AG09309 (cell line): ENCODE measurements at places on chromosomes 2 and 18.

- peak; percentile 10 for DNase-seq
Observed at GRCh38 chr2:209977386-209978239, 24.8 kb upstream of the RPE start.

GRCh38 chr2:10903861-10904210 lies 7.9 kb upstream of the KCNF1 start:
- no peak for DNase-seq

DNA sequence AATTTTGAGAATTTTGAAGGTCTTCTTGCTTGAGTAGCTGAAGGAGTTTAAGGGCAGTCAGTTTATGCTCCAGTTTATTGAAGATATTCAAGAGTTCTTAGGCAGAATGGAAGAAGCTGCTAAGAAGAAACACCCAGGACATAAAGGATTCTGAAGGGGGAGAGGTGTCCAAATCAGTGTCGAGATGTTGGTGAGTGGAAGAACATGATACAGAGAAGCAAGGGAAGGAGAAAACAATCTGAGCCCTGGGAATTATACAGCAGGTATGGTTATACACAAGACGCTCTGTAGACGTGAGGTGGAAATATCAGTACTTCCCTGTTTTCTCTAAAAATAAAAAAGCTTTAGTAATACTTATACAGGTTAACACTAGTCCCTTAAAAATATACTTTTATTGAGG lies 60.1 kb downstream of the CLIP4 start:
- DNase-seq: no peak

- DNase-seq: no peak
Observed at GRCh38 chr2:212181646-212182045, 357.0 kb downstream of the ERBB4 start.

DNA sequence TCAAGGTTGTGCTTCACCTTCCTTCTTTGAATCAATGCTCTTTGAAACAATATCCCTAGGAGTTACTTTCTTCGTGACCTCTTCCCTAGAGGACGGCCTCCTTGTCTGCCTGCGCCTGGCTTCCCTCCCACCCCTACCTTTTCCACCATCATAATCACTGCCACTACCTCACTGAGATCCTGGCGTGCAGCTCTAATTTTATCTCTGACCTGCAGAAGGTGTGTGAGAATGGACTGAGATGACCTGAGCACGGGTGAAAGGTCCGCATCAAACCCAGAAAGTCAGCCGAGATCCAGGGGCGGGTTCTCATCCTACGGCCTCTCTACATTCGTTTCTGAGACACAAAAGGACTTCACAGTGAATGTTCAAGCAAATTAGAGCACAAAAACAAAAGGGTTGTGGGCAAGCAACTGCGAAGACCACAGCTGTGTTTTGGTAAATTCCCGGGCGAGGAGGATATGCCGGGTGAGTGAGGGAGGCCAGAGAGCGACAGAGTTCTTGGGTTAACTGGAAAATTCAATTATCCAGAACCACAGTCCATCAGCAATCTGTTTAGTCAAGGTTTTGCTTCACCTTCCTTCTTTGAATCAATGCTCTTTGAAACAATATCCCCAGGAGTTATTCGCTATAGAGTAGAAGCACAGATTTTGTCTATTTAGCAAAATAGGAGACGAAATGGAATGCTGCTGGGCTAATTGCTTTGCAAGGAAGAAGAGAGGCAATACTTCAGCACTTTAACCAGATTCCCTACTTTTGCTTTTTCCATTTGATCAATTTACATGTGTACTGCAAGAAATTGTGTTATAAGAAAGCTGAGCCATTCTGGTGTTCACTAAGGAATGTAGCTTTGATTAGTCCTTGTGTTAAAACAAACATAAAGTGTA lies 212.6 kb downstream of the ACKR3 start:
- no peak for DNase-seq

- DNase-seq: no peak
Observed at GRCh38 chr2:104900608-104901007, 46.7 kb downstream of the POU3F3 start.

DNA sequence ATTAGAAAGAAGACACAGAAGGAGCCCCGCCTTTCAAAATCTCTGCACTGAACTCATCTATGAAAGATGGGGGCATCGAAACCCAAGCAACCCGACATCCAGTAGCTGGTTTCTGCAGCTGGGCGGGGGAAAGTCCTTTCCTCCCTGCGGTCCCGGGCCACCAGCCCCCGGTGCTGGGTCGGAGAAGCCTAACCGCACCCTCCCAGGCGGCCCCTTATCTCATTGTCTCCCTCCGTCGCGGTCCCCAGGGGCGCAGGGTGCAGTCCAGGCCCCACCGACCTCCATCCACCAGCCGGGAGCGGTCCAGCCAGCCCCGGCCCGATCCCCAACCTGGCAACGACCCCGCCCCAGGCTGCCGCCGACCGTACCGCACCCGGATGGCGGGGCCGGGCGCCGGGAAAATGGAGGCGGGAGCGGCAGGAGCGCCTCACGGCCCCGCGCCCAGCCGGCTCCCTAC lies 452 bp downstream of the RAPH1 start:
- DNase-seq: no peak

- DNase-seq: no peak
Observed at GRCh38 chr18:42649331-42650035, 466.0 kb downstream of the RIT2 start.

GRCh38 chr2:12604341-12604740 lies 112.4 kb upstream of the TRIB2 start:
- no peak for DNase-seq

GRCh38 chr2:63983986-63984605 lies 35.1 kb downstream of the VPS54 start:
- no peak for DNase-seq

DNA sequence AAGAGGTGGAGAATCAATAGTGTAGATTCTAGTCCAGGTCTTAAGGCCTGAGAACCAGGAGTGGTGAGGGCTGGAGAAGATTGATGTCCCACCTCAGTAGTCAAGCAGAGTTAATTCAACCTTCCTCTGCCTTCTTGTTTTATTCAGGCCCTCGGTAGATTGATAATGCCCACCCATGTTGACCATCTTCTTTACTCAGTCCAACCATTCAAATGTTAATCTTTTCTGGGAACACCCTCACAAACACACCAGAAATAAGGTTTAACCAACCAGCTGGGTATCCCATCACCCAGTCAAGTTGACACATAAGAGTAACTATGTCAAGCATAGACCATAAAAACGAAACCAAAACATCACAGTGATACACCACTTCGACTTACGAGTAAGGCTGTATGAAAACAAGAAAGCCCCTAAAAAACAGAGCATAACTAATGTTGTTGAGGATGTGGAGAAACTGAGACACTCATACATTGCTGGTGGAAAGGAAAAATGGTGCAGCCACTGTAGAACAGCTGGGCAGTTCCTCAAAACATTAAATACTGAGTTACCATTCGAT lies 57.5 kb downstream of the SLC35F5 start:
- no peak for DNase-seq

GRCh38 chr18:23201741-23202140 lies 66.5 kb downstream of the CABLES1 start:
- DNase-seq: no peak

DNA sequence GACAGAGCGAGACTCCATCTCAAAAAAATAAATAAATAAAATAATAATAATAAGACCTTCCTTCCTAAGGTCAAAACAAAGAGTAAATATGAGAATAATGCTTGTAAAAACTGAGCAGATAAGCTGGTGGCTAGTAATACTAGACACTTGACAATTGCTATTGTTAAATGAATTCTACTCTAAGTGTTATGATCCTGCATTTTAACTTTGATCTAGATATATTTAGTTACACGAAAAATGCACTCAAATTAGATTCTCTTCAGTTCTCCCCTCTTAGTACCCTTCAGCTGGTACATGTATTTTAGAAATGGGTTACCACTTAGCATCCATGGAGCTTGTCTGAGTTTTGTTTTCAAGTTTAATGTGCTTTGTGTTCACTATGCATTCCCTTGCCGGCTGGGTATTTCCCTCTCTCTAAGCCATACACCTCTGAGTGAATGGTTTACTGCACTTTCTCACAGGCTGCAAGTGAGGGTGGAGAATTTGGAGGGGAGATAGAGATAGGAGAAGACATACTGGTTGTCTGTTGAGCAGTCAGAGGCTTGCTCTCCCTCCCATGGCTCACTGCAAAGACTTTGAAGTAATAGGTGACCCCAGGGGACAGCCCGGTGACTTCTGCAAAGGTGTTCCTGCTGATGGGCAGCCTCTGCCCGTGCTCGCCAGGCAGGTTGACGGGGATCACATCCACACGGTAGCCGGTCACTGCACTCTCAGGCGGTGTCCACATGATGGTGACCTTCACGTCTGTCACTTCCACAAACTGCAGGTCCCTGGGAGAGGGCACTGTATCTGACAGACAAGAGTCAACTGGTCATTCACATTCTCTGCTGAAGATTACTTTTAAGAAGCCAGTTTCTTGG lies 29.9 kb downstream of the FN1 start:
- DNase-seq: no peak

DNA sequence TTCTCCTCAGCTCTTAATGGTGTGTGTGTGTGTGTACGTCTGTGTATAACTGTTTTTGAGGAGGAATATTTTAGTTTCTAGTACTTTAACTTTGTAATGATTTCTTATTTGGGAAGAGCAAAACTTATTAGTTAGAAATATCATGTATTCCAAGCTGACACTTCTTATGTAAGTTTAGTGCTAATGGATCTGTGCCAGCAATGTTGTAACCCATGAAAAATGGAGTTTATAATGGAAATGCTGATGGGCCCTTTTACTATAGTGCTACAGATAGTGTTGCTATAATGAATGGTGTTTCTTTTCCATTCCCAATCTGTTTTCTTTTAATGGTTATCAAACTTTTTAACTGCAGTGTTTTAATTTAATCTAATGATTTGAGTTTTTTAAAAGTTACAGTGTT lies 49.8 kb upstream of the OTX1 start:
- DNase-seq: peak; percentile 13

GRCh38 chr2:117436697-117437096 lies 377.8 kb upstream of the DDX18 start:
- no peak for DNase-seq

DNA sequence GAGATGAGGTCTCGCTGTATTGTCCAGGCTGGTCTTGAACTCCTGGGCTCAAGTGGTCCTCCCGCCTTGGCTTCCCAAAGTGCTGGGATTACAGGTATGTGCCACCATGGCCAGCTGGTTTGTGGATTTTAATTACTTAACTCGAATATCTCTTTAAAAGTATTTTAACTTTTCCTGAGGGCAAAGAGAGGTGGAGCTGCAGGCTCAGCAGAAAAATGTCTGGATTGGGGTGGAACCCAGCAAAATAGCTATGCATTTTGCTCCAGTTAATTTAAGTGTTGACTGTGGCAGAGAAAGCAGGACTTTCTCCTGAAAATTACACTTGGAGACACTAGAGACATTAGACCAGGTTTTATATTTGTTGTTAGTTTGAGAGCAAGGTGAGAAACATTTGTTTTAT lies 35.5 kb upstream of the TXNDC2 start:
- DNase-seq: no peak

DNA sequence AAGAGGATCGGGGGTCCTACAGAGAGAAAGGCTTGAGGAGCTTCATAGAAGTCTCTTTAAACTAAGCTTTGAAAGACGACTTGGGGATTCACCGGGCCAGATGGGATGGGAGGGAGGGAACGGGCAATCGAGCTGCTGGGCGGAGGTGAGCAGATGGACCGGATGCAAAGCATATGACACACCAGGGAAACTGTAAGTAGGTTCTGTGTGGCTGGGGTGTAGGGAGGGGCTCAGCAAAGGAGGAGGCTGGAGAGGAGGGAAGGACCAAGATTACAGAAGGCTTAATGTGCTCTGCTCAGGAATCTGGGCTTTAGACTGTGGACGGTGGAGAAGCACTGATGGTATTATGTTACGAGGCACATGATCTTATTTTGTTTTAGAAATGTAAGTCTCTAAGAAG lies 131.5 kb downstream of the MAIP1 start:
- no peak for DNase-seq

- DNase-seq: peak; percentile 66
Observed at GRCh38 chr2:75491129-75491753, 69.5 kb downstream of the EVA1A start.

GRCh38 chr18:63158012-63158631 lies 161.4 kb downstream of the BCL2 start:
- DNase-seq: no peak

- no peak for DNase-seq
Observed at GRCh38 chr2:134919341-134920210, 954 bp downstream of the CCNT2 start.

- peak; percentile 46 for DNase-seq
Observed at GRCh38 chr2:137237055-137237454, 471.7 kb downstream of the THSD7B start.

- no peak for DNase-seq
Observed at GRCh38 chr18:3720159-3720558, 270.2 kb downstream of the TGIF1 start.

- DNase-seq: no peak
Observed at GRCh38 chr2:158687315-158687714, 107.8 kb upstream of the DAPL1 start.

- DNase-seq: no peak
Observed at GRCh38 chr2:10256031-10256514, 46.6 kb upstream of the HPCAL1 start.

DNA sequence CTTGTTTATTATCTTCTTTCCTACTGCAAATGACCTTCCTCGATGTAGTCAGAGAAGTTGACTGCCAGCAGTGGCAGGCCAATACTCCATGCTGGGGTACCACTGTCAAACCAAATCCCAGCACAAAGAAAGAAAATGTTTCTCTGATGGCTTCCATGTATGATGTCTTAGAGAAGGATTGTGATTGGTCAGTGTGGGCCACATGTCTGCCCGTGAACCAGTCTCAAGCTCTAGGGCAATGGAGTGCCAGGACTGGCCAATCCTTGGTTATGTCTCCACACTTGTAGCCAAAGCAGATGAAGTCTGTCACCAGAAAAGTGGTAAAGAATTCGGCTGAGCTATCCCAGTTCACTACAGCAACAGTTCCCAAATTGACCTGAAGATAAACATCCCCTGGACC lies 17.6 kb upstream of the SMAD4 start:
- DNase-seq: no peak

- DNase-seq: no peak
Observed at GRCh38 chr18:62085756-62086155, 101.1 kb downstream of the PIGN start.

GRCh38 chr2:226282151-226282550 lies 517.5 kb downstream of the IRS1 start:
- no peak for DNase-seq

- no peak for DNase-seq
Observed at GRCh38 chr18:50044402-50044801, 150.5 kb downstream of the MYO5B start.

GRCh38 chr18:37419315-37419714 lies 146.3 kb downstream of the CELF4 start:
- DNase-seq: no peak

DNA sequence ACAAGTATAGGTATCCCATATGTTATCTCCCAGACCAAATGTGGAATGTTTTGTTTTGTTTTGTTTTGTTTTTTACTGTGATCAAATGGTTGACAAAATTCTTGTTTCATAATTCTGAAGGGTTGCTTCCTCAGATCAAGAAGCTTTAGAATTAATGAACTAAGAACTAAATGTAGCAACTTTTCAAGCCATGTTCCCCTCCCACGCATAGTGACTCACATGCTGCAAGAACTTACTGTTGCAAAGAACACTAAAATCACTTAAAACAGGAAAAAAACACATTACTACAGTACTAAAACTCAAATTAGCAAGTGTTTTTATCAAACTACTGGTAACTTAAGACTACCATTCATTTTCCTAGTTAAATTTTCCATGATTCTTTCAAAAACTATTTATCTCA lies 30.6 kb downstream of the HNRNPLL start:
- DNase-seq: peak; percentile 69
